ENCODE measurements at places on chromosomes 3 and 15.

- no peak for DNase-seq
These were observed 28.2 kb downstream of the LOXL1 start for GRCh38 chr15:73954188-73955145.

- DNase-seq = no peak
These were observed 583.0 kb upstream of the GOLIM4 start for GRCh38 chr3:168678730-168679129.

DNA sequence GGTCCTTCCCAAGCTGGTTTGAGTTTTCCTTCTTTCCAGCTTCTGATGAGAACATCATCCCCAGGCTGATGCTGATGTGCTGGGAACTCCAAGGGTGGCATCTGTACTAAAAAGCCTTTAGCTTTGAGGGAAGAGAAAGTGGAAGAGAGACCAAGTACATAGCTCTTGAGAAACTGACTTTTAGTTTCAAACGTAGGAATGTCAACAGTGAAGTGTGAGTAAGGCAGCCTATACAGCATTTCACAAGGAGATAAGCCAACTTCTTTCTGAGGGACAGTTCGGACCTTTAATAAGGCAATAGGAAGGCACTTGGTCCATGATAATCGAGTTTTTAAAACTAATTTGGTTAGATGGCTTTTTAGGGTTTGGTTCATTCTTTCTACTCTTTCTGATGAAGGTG is 53.7 kb downstream of the DLG1 start:
- no peak for DNase-seq

DNA sequence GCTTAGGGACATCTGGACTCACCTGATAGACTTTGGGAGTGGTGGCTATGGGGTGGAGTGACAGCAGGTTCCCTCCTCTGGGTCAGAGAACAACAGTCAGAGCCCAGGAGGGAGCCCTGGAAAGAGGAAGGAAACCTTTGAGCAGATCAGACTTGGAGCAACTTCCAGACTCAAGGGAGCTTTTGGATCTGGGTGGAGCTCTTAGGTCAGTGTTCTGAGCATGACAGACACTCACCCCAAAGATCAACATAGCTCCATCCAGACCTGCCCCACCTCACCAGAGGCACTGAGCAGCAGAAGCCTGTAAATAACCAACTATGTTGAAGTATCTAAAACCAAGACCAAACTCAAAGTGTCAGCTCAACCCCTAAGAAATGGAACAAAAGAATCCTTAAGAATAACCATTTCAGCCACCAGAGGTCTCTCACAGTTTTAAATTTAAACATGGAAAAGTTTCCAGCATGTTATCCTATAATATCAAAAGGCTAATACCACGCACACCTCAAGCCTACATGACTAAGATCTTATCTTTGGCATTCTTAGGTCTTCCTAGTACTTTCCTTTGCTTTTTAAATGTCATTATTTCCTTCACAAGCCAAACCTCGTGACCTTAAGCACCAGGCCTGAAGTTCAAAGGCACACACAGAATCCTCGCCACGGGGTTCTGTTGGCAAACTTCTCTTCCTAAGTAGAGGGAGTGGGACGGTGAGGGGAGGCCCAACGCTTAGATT is 56.4 kb downstream of the UMPS start:
- no peak for DNase-seq

DNA sequence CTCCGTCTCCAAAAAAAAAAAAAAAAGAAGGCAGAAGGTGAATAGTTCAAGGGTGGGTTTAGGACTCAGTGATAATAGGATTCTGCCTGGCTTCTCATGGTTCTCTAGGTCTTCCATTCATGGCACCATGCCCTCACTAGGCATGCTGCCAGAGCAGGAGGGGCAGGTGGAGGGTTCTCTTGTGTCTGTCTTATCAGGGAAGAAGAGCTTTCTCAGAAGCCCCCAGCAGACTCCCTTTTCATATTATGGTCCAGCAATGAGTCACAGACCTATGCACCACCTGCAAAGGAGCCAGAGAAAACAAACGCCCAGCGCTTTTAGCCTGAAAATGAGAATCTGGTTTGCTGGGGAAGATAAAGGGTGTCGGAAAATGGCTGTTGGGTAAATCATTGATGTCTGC is 3.0 kb downstream of the CCR2 start:
- DNase-seq = no peak

DNA sequence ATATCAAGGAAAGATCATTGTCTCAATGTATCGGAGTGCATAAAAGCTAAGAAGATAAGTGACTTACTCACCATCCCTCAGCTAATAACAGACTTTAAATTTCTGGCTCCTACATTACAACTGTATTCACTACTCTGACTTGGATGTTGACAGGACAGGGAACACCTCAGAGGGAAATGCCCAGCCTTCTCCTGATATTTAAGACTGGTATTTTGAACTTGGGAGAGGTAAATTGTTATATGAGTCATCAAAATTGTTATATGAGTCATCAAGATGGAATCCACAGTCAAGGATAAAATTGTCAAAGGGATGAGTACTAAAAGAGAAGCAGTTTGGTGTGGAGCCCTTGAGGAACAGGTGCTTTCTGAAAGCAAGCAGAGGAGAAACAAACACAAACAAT is 961.4 kb downstream of the VGLL3 start:
- no peak for DNase-seq

- no peak for DNase-seq
These were observed 35.4 kb downstream of the NIPA2 start for GRCh38 chr15:22873841-22874240.

DNA sequence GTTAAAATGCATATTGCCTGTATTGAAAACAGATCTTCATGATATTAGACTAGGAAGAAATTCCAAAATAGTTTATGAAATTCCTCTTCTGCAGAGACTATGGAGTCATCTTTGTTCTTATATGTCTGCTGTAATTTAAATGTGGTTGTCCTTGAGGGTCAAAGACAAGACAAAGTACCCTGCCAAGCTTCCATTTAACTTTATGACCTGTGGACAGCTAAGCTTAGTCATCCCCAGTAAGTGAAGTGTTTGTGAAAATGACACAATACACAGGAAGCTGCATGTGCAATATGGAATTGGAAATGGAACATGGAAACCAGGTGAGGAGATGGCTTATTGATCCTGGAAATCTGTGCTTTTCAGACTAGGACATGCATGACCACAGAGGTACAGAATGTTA is 68.5 kb upstream of the GBE1 start:
- DNase-seq = no peak

GRCh38 chr3:102158080-102158740 is 276.6 kb upstream of the ZPLD1 start:
- DNase-seq = no peak

GRCh38 chr15:31516874-31517273 is 190.2 kb downstream of the KLF13 start:
- no peak for DNase-seq

DNA sequence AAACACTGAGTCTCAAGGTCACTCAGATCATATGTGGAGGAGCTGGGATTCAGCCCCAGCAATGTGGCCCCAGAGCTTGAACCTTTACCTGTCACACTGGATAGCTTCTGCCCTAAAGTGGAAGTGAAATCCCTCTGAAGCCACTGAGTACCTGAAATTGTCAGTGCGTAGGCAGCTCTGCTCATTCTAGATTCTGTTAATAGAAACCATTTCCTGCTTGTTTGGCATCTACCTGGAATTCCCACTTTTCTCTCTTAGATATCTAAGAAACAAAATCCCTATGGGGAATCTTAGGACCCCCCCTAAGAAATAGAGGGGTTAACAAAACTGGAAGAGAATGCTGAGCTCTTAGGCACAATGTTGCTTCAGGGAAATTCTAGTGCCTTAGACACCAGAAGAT is 29.8 kb downstream of the FBXL22 start:
- no peak for DNase-seq

- no peak for DNase-seq
These were observed 1.4 kb downstream of the CACNA2D3 start for GRCh38 chr3:54123776-54124196.

- no peak for DNase-seq
These were observed 12.4 kb downstream of the PFN2 start for GRCh38 chr3:149958171-149958796.

DNA sequence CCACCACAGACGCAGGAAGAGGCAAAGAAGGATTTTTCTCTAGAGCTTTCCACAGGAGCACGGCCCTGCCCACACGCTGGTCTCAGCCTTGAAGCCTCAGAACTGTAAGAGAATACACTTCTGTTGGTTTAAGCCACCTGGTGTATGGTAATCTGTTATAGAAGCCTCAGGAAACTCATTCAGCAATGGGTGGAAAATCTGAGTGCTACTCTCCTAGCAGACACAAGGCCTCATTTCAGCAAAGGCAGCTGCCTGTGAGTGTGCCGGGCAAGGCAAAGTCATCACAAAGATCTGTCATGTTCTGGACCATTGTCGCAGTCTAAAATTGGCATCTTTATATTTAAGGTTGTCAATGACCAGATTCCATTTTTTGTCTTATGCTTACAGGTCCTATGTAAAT is 31.0 kb downstream of the ATP10A start:
- DNase-seq = no peak

DNA sequence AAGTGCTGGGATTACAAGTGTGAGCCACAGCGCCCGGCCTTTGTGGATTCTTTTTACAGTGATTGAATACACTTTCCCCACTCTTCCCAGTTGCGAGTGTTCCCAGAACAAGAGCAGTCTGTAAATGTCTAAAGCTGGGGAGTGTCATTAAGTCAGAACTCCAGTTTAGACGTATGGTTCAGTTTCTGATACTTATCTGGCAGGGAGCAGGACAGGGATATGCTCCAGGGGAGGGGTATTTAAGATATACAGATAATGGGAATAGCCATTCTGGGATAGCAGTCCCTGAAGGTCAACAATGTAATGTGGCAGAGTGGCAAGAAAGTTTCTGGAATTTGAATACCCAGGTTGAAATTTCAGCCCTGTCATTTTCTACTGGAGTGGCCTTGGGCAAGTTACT is 164.1 kb downstream of the SSR3 start:
- DNase-seq = no peak

DNA sequence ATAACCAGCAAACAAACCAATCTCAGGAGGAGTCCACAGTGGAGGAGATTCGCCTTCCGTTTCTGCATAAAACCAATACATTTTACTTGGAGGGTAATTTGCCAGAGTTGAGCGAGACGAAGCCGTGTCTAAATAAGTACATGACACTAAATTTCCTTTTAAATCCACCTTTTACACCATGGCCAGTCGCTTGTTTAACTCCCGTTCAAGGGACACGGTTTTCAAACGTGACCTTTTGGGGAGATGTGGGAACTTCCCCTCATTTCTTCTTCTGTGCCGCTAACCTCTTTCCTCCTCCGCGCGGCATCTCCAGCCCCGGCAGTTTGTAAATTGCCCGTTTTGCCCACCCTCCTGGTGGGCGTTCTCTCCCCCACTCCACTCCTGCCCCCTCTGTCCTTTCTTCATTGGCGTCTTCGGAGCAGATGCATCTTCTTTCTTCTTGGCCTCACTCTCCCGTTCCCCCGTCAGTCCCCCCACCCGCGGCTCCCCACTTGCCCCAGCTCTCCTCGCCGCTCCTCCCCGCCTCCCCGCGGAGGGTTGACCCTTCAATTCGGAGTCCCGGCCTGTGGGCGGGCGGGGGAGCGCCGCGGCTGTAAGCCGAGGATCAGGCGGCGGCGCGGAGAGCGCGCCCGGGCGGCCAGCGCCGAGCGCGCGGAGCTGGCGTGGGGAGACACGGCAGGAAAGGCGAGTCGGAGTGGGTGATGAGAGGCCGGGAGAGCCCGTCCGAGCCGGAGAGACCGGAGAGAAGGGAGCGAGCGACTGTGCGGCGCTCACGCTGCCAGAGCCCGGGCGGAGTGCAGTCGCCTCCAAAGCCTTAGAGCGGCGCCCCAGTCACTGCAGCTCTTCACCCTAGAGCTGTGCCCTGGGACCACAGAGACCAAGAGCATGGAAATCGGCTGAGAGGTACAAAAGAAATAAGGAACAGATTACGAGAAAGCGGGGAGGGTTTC is at the start of gene NLGN1:
Gene NLGN1, plus strand, starts transcription at position 584 of the 950 bp plus-strand sequence.
- DNase-seq = no peak

DNA sequence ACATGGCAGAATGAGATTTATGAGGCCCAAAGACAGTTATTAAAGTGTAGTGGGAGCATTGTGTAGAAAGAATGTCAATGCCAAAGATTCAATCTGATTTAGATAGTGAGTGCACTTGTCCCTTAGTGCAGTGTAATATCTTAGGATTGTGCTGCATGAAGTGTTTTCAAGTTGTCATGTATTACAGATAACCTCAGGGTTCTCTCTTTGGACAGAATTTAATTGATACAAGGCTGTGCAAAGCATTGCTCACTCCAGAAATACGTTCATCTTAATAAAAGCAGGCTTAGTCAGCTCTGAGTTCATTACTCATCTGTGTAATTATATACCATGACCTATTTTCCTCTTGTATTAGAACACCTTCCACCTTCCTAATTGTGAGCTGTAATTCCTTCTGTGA is 16.0 kb upstream of the GPR171 start:
- no peak for DNase-seq

DNA sequence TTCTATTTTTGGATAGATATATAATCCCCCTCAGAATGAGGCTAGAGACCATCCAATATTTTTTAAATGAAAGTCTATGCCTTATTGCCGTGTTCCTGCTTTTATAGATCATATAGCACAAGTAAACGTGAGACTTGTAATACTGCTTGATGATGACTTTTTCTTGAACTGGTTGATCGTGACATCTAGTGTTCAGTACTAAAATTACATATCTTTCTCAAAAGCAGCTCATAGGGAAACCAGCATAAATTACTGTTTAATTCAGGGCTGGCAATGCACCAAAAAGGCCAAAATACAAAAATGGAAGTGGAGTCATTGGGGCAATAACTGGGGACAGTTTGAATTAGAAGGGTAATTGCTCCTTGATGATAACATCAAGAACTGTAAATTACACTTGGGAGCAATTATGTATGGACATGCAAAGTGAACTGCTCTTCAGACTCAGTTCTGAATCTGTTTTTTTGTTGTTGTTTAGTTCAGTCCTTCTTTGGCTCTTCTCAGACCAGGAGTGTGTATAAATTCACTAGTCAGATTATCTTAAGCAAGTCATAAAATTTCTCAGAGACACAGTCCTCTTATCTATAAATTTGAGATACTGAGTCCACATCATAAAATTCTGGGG is 325.3 kb downstream of the THSD4 start:
- DNase-seq = no peak

DNA sequence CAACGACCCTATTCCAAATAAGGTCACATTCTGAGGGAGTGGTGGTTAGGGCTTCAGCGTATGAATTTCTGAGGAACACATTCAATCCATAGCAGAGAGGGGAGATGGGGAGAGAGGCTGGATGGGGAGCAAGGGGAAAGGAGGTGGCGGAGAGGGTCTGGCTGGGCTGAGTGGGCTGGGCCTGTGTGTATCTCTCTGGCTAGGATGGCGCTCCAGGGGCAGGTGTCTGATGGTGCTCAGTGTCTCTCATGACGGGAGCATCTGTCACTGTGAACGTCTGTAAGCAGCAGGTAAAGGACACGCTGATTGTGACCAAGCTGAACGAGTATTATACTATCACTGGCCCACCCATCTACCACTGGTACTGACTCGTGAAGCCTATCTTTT is 159.6 kb downstream of the XXYLT1 start:
- DNase-seq = no peak

DNA sequence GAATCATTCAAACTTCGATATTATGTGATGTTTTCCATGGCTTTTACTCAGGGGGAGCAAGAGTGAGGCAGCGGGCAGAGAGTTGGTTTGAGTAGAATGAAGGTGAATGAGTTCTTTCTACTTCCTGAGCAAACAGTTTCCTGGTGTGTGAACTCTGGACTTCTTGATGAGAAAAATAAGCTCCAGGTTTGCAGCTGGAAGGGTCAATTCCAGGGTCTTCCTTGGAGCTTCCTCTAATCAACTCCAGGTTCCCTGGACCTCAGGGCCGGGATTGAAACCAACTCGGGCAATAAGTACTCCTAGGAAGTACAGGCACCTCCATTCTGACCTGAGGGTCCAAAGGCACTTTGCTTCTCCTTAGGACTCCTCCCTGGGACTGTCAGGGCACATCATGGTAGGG is 243.6 kb upstream of the ONECUT1 start:
- DNase-seq = no peak

Measured in HL-60 (cell line).